ENCODE measurements at places on chromosomes 3 and 15.
A peak's percentile ranks its signal among the peaks of the same experiment; 100 is the strongest.

DNA sequence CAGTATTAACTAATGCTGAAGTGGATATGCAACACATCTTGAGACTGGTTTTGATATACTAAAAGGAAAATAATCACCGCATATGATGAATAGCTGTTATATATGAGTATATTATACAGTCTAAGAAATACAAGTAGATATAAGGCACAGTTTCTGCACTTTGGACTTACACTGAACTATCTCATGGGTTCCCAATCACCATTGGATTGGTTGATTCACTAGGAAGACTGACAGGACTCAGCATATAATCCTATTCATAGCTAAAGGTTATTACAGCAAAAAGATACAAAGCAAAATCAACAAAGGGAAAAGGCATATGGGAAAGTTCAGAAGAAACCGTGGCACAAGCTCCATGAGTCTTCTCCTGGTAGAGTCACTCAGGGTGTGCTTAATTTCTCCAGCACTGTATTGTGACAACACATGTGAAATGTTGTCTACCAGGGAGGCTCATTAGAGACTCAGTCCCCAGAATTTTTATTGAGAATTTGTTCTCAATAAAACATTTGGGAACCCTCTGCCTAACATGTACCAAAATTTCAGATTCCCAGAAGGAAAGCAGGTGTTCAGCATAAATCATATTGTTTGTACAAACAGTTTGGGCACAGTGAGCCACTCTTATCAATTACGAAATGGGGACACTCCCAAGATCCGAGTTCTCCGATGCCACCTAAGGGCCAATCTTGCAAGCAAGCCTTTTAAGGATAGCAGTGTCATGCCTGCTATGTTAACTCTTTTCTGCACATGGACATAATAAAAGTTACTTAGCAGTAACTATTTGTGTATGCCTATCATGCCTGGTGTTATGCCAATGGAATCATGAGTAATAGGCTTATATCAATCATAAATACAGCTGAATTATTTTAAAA, 26.8 kb downstream of the CMC1 start:
- no peak for DNase-seq

GRCh38 chr3:35201211-35201610, 438.1 kb upstream of the ARPP21 start:
- no peak for DNase-seq

GRCh38 chr15:26651909-26652308, 121.0 kb downstream of the GABRB3 start:
- DNase-seq: no peak

DNA sequence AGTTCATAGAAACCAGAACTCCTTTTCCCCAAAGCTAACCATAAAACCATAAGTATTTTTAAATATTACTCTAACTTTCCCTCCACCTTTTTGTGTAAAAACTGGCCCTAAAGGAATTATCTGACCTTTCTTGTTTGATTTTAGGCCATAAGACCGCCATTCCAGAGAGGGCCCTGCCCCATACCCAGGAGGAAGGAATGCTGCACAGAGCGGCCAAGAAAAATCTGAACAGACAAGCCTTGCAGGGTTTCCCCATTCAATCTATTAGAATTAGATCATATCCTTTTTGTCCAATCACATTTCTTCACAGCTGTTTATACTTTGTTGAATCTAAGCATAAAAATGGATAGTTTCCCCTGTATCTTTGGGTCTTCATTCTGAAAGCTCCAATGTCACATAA, 97.1 kb downstream of the B3GALNT1 start:
- DNase-seq: no peak

DNA sequence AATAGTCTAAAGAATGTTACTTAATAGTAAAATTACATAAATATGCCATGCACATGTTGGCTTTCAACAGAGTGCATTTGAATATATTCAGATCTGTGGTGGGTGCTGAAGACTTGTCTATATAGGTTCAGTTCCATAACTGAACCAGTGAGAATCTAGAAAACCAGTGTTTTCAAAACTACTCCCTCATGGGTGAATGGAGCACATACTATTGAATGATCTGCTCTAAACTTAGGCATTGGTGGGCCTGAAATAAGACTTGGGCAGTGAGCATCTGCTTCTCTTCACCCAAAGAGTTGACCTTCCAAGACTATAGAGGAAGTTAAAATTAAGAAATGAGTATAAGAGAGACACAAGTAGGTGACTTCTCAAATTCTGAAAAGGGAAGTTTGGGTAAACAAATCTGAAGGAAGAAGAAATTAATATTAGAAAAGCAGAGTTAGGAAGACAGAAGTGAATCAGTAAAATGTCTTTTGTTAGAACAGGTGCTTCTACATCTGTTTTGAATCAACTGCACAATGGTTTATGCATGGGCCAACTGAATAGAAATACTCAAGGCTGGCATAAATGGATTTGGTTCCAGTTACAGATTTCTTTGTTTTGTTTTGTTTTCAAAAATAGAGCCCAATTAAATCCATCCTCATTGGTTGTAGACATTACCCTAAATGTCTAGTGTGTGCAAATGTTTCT, 19.3 kb downstream of the ALCAM start:
- no peak for DNase-seq

- no peak for DNase-seq
Observed at GRCh38 chr15:27529399-27529798, 558.4 kb downstream of the GABRG3 start.

DNA sequence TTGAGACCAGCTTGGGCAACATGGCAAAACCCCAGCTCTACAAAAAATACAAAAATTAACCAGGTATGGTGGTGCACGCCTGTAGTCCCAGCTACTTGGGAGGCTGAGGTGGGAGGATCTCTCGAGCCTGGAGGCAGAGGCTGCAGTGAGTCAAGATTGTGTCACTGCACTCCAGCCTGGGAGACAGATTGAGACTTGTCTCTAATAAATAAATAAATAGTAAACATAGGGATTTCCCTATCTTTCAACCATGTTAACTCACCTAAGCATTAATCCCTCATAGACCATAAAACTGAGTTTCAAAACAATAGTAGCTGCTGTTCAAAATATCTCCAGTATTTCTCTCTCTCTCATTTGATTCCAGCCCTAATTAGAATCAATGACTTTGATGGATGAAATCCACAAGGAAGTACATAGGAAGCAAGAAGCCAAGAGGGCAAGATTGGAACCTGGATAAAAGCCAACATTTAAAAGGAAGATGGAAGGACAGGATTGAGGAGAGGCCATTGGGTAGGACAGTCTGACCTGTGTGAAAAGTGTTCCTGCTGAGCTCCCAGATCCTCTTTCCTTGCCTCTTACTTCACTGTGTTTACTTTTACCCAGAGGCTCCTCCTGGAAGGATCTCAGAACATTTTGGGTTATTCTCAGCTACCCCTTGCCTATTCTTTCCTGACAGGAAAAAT, 12.4 kb upstream of the TTBK2 start:
- DNase-seq: no peak

- no peak for DNase-seq
Observed at GRCh38 chr15:44325568-44325967, 37.0 kb downstream of the GOLM2 start.

DNA sequence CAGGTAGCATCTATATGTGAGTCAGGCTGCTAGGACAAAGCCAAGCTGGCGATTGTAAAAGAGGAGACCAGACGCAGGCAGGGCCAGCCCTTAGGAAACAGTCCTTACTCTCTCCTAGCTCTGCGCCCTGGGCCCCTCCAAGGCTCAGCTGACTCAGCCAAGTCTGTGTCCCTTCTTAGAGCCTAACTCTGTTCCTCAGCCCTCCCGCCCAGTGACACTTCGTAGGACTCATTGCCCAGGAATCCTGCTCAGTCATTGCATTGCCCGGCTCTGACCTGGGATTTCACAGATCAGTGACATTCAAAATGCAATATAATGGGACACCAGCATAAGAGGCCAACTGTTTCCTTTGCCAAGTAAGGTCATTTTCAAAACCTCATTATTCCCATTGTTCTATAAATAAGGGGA, 244.2 kb downstream of the TLE3 start:
- DNase-seq: peak; percentile 18

GRCh38 chr15:97459771-97460170, 500.7 kb upstream of the ARRDC4 start:
- no peak for DNase-seq
